ENCODE measurements at places on chromosomes 16 and 17. TPM values are rescaled to one million over a fixed set of nuclear protein-coding genes. Genes with fewer than 3 reads are reported as not detected.

DNA sequence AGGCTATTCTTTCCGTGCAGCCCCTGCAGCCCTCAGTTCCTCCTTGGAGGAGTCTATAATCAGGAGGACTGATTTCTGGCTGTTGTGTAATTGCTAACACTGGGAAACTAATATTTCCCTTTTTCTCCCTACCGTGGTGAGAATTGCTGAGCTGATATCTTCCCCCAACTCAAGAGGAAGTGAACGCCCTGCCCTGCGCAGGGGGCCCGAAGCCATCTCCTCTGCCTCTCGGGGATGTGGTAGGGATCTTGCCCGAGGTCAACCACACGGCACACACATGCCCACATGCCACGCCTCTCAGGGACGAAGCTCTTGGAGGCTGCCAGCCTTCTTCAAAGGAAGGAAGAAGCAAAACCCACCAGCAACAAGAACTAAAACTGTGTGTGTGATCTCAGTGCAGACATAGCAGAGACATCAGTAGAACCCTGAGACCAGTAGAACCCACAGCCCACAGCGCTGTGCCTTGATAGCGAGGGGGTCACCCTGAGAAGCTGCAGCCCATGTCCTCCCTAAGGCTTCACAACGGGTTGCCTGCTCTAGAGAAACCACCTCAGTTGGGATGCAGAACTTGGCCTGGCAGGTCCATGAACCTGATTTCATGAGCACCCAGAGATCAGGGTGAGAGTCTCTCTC is 8.9 kb upstream of the ULK2 start:
- DNase-seq: peak; percentile 7

- DNase-seq: peak; percentile 93
Measured at GRCh38 chr17:49515196-49515770, 20.2 kb downstream of the NGFR start.

- no peak for DNase-seq
Measured at GRCh38 chr17:65277576-65277975, 140.4 kb downstream of the RGS9 start.

- no peak for DNase-seq
Measured at GRCh38 chr16:745739-746138, 4.9 kb upstream of the CIAO3 start.

Gene TAOK2
- 54.3 TPM for total RNA-seq

DNA sequence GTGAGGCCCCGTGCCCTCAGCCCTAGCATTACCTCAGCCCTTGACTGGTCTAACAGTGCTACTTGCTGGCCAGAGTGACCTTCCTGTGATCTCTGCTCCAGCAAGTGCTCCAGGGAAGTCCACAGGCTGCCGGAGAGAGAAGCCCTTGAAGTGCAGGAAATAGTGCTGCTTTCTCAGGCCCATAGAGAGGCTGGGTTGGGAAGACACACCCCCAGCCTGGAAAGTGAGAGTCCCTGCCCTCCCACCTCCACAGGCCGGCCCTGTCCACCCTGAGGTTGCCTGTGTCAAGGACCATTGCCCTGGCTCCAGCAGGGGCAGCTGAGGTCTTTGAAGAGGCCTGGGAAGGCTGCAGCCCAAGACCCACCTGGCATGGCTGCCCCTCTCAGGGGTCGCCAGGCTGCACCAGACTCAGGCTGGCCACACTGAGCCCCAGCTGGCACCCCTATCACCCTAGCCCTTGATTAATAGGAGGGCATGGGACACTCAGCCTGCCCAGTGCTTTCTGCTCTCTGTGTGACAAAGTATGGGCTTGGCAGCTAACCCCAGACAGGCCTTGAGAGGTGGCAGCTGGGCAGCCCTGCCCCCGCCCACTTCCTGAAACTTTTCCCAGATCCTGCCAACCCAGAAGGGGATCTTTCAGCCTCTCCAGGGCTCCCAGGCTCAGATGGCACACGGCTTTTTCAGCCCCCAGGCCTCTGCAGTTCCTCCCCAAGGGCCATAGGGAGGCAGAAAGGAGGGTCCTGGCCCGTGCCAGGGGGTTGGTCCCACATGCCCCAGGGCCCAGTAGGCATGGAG is 21.7 kb downstream of the ATP6V0D1 start:
- no peak for DNase-seq
